Activated CD8-positive, alpha-beta memory T cell treated with anti-CD3 and anti-CD28 coated beads, Interleukin-2, amount 50 U/mL, for 4 hours (primary cell): ENCODE measurements at places on chromosomes 2 and 18.

GRCh38 chr18:46477425-46478011 lies 179.5 kb downstream of the LOXHD1 start:
- no peak for DNase-seq

GRCh38 chr2:156896294-156896693 lies 361.2 kb upstream of the GALNT5 start:
- DNase-seq: no peak

DNA sequence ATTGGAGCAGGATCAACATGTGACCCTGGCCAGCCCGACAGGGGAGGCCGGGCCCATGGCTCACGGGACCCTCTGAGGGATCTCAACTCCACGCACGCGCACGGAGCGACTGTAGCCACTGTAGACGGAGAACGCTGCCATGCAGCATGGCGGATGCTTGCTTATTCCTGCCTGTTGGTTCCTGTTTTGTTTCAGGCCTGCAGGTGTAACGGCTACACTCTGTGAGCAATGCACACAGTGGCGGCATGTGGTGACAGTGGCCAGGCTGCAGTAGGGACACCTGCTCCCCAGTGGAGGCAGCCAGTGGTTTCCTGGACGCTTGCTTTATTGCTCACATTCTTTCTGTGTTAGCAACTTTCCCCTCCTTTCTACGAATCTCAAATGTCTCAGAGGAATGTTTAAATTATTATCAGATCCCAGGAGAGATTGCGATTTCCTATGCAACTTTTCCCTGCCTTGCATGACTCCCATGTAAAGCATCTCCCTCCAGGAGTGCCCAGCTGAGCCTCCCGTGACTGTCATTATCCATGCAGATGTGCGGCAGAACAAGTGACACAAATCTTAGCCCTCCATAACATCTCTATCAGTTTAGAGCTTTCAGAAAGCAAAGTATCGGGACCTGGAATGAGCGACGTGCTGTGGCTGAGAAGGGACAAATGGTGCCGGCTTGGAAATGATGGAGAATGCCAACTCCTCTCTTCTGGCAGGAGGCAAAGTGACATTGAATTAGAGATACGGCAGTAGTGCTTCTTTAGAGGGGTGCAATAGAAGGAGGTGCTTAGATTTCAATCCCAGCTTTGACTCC lies 209.7 kb downstream of the ASB1 start:
- no peak for DNase-seq

DNA sequence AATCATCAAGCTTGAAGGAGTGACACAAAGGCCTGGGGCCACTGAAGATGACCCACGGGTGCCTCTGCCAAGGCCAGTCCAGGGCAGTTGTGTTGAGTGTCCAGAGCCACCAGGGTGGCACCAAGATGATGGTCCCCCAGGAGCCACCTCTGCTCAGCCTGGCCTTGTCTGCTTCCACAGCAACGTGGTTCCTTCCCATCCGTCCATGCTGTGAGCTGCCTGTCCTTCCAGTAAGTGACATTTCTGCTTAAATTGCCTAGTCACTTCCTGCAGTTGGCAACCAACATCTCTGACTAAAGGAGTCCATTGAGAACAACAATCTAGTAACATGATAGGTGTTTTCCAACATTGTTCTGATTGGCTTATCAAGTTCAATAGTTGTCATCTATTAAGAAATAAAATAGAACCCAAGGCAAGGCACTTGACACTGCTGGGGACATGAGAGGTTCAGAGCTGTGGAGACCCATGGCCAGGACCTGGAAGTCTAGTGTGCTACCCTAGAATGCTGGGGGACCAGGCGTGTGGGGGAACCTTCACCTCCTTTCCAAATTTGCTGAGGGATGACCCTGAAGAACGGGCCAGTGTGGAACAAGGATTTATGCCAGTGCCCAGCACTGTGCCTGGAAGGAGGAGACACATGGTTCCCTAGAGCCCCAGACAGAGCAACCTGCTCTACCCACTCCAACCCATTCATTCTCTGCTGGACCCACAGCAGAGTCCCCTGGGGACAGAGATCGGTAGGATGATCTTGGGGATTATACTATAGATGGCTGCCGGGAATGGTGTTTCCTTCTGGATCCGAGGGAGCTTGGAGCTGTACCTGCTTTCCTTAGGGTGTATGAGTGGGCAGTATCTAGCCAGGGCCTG lies 98.9 kb upstream of the EPC2 start:
- no peak for DNase-seq

DNA sequence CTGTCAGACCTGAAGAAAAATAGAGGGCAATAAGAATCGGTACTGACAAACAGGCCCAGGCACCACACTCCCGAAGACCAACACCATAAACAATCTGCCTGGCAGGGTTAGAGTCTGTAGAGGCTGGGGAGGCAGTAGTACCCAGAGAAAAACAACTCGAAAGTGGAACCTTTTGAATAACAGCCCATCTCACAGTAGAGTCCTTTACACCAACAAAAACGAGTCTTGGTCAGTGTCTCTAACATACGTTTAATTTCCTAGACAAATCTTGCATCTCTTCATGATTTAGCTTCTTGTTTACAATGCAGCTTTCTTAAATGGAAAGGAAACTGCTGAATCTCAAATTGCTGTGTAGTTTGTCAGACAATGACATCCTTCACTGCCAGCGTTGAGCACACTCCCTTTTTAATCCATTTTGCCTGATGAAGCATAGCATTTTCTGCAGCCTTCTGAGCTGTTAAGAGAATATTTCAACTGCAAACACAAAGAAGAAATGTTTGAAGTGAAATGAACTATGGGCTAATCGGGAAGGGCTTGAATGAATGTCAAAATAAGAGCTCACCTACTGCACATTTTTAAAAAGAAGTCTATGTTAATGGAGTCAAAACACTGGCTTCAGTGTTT lies 73.1 kb upstream of the DSG1 start:
- DNase-seq: no peak

DNA sequence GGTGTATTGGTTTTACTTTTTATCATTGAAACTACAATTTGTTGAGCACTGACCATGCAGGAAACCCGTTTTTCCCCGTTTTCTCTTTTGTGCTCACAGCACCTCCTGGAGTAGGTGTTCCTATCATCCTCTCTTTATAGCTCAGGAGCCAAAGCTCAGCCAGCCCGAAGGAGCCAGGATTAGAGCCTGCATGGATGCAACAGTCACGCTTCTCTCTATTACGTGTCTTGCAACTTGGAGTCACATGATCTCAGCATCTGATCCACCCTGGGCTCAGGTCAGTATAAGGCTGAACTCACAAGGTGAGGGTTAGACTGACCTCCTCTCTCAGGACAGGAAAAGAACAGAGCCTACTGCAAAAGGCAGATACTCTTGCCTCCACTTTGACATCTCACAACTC lies 150.5 kb downstream of the MBP start:
- no peak for DNase-seq

- no peak for DNase-seq
Measured at GRCh38 chr2:143553261-143553660, 424.0 kb downstream of the ARHGAP15 start.

GRCh38 chr2:203225423-203226039 lies 13.3 kb upstream of the CYP20A1 start:
- peak; percentile 30 for DNase-seq

DNA sequence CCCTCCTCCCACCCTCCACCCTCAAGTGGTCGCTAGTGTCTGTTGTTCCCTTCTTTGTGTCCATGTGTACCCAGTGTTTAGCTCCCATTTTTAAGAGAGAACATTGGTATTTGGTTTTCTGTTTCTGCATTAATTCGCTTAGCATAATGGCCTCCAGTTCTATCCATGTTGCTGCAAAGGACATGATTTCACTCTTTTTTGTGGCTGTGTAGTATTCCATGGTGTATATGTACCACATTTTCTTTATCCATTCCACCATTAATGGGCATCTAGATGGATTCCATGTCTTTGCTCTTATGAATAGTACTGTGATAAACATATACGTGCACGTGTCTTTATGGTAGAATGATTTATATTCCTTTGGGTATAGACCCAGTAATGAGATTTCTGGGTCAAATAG lies 42.9 kb downstream of the TSPYL6 start:
- DNase-seq: no peak
